GM18507 (cell line): ENCODE measurements at places on chromosomes 3 and 15.
A peak's percentile ranks its signal among the peaks of the same experiment; 100 is the strongest.

DNA sequence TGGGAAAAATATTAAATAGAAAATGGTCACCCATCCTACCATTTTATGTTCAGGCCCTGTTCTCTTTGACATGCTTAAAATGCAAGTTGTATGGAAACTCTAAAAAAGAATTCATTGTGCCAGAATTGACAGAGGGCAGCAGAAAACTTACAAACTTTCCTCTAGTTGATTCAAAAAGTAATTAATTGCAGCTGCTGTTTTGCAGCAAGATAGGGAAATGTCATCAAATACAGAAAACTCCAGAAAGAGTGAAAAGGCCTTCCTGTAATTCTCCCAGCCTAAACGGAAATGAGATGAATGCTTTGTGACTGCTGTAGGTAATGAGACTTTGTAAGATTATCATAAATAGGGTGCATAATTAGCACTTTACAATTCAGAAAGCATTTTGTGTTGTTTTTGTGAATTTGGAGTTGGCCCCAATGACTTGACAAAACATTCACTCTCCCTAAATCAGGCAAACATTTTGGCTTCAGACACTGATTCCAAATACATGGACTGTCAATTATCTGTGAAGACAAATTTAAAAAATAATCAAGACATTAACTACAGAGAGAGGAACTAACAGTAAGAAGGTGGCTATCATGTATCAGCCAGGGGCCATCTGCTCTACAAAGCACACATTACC is 861.8 kb downstream of the SQOR start:
- no peak for DNase-seq

GRCh38 chr15:68278345-68278594 is 725 bp downstream of the FEM1B start:
- DNase-seq: no peak

DNA sequence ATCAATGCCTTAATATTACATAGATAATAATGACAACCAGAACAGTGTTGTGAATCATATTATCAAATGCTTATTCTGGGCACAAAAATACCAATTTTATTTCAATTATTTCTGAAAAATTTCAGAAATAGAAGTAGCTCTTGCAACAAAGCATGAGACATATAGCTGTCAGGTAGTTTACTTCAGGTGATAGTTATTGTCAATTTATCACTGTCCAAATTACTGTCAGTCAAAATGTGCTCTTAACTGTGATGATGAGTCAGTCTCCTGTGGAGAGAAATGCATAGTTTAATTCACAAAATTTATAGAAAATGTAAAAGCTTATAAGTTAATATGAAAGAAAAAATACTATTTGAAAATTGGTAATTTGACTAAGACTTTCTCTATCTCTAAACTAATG is 1078.4 kb upstream of the GBE1 start:
- no peak for DNase-seq

GRCh38 chr3:47440131-47440530 is 35.6 kb downstream of the SCAP start:
- DNase-seq: no peak

DNA sequence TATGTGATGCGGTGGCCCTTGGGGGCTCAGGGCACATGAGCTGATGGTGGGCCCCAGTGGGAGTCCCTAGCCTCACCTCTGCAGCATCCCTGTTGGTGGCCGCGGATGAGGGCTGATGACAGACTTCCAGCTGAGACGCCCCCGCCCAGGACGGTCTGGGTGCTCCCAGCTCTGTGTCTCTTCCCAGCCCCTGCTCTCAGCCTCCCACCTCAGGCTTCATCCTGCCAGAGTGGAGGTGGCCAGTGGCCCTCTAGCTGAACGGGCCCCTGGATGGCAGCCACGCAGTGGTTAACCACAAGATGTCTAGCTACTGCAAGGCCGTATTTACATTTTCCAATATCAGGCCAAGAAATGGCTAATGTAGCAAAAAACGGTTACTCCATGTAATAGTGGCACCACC is 205.3 kb upstream of the LINGO1 start:
- no peak for DNase-seq

DNA sequence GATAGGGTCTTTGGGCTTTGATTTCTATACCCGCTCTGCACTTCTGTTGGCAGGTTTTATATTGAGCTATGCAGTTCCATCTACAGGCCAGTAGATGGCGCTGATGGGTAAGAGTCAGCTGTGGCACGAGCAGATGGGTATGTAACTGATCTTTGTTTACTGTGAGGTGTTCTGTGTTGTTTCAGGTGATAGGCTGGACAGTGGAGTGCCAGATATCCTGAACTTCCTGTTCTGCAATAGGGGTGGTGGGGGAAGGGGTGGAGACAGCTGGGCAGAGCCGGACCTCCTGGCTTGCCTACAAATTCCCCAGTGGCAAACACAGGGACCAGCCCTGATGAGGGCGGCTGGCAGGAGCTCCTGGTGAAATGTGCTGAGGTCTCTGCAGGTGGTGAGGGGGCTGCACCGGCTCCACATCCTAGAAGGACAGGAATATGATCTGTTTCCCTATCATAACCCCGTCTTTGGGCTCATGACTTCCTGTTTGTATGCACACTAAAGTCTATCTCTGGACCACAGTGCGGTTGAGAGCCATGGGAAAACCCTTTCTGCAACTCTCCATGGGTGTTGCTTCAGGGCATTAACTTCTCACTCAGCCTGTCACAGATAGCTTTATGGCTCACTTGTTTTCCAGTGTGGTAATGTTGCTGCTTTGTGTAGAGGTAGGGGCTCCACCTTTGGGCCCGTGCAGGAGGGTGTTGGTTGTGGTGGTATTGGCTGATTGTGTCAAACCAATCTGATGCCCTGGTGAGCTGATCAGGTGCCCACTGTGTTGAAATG is 13.4 kb upstream of the FAM98B start:
- peak; percentile 26 for DNase-seq

DNA sequence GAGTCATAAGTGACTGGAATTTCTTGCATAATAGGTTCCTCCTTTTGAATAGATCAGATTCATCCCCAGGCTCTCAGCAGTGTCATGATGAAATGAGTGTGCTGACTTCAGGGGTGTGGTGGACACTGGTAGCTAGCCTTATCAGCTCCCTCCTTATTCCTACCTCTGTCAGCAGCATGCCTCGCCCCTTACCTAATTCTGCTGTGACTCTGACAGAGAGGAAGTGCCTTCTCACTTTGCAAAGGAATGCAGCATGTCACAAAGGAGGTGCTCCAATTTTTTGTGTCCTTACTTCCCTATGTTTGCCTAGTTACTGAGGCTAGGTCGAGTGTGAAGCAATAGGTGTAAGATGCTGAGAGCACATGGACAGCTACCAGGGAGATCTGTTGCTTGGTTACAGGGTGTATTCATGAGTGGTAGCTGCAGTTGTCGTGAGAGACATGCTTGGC is 90.6 kb downstream of the TNFAIP8L3 start:
- no peak for DNase-seq
